ENCODE measurements at places on chromosomes 3 and 15.

DNA sequence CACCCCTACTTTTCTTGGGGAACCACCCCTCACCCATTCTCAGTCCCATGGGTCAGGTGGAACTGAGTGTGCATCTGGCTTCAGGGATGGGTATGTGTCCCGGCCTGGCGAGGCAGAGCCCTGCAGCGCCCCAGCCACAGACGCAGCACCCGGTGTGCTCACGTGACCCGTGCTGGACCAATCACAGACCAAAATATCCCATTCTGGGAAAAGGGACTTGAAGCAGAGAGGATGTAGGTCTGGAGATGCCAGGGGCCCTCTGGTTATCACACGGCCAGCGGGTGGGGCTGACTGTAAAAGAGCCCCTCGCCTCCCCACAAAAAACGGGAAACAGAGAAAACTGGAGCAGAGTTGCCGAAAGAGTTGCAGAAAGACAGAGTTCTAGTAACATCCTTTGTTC, 138.0 kb upstream of the RAD18 start:
- no peak for ATAC-seq

DNA sequence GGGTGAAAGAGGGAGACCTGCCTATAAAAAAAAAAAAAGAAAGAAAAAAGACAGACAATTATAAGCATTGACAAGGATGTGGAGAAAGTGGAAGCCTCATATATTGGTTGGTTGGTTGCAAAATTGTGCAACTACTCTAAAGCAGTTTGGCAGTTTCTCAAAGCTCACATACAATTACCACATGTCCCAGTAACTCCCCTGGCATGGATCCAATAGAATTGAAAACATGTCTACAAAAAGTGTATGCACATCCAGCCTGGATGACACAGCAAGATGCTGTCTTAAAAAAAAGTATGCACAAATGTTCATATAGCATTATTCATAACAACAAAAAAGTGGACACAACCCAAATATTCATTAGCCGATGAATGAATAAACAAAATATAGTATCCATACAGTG, 19.5 kb downstream of the SETMAR start:
- no peak for ATAC-seq

DNA sequence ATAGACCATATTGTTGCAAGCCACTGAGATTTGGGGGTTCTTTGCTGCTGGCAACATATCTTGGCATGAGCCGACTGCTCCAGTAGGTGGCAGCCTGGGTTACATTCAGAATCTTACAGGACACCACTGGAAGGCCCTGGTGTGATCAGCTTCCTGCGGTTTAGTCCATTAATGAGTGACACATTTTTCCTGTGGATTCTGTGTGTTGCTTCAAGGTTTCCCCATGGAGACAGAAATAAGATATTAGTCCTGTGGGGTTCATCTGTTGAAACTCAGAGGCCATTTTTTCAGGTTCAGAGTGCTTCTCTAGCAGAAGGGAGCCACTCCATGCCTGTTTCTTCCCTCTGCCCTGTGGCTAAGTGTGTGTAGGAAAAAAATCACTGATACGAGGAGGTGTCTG, 116.2 kb downstream of the MFSD1 start:
- ATAC-seq: no peak

DNA sequence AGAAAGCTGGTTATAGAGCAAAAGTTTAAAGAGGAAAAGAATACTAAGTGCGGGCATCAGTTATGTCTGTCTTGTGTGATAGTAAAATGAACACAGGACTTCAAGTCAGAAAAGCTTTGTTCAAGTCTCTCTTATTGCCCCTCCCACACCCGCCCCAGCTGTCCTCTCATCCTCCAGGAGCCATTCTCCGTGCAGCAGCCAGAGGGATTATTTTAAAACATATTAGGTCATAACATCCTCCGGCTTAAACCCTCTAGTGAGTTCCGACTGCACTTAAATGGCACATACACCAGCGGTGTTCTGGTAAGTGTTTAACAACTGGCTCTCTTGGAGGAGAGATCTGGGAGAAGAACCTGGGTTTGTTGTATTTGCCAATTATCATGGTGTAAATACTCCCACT, 104.8 kb upstream of the TNFAIP8L3 start:
- no peak for ATAC-seq

GRCh38 chr3:46472736-46473135, 8.0 kb upstream of the LTF start:
- ATAC-seq: no peak

DNA sequence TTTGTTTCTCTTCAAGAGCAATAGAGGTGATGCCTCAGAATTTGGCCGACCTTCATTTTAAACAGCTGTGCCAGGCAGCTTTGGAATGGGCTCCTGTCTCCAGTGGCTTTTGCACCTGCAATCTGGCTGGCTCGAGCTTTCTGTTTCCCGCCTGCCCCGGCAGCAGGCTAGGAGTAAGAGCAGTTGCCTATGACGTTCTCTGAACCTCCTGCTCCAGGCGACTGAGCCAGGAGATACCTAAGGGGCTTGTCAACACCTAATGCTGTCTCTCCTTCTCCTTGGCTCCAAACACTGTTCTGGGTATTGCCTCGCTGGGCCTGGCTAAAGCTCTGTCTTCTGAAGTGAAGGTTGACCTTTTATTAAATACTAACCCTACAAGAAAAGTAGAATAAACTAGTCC, 229.9 kb downstream of the LRRN1 start:
- ATAC-seq: no peak

GRCh38 chr3:24365168-24365567, 129.5 kb downstream of the THRB start:
- ATAC-seq: no peak

- ATAC-seq: no peak
These were observed 3.7 kb upstream of the ZBTB47 start for GRCh38 chr3:42649783-42650182.

GRCh38 chr3:119628816-119629445, 31.2 kb downstream of the PLA1A start:
- peak; percentile 46 for ATAC-seq

DNA sequence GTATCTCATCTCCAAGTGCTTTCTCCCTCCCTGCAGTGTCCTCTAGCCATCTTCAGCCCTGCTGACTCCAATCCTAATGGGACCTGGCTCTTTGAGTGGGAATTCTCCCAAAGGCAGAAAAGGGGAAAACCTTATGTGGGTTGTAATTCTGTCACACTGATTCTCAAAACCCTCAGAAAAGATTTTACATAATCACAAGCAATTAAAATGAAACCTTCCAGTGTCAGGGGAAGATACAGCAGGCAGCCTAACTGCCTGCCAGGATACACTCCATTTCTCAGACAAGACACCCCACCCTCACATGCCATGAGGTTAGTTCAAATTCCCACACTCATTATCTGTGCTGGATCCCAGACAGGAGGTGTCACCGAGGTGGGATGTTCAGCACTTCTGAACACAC, 121.4 kb downstream of the RFTN1 start:
- no peak for ATAC-seq

DNA sequence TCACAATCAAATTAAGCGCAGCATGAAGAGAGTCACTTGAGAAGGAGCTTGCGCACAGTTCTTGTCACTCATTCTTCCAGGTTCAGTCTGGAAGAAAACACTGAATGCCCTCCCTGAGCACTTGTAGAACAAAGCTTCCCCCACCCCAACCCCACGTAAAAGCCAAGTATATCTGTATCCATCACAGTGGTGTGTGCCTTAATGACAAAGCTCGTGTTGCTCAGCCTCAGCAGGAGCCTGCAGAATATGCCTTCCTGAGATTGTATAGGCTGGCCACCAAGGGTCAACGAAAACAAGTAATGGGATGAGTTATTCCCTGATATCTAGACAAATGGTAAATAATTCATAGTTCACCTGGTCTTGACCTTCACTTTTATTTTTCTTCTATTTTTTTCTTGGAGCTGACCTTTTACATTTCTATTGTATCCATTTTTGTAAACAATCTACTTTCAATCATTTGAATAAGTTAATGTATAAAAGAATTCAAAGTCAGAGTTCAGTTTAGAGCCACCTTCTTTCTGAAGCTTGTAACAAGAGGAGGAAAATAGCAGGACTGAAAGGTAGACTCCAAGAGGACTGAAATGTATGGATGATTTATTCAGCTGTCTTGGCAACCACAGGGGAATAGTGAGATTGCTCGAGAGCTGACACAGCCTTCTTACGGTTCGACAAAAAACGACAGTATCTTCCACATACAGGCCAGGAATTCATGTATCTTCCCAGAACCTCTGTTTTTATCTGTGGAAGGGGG, 405.5 kb upstream of the TPM1 start:
- no peak for ATAC-seq

DNA sequence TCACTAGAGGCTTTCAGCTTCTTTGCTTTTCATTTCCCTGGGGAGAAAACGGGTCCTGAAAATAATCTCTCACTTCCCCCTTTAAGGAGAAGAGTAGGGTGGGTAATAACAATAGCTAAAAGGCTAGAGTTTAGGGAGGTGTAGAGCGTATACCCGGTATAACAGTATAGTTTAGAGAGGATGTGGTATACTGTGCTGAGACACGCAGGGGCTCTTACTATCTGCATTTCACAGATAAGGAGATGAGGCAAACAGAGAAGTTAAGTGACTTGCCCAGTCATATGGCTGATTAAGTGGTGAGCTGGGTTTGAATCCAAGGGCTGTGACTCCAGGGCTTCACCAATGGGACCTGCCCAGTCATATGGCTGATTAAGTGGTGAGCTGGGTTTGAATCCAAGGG, 15.0 kb upstream of the KCNMB3 start:
- ATAC-seq: no peak

- ATAC-seq: no peak
These were observed 97.2 kb downstream of the CLDN1 start for GRCh38 chr3:190224863-190225692.

DNA sequence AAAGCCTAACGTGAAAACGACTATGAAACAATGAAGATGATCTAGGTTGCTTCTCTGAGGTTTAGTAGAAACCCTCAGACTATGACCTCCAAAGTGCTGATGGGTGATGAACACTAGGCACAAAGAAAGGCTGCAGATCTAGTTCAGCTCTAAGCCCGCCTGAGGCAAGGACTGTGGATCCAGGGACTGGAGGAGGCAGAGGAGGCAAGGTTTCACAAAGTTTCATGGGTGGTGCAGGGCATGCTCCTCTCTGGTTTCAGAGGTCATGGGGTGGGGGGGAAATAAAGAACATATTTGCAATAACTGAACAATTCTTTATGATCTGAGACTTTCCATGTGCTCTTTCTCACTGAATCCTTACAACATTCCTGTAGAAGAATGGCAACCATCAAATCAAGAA, 679.2 kb downstream of the NTRK3 start:
- ATAC-seq: no peak

GRCh38 chr15:100900795-100901169, 18.4 kb upstream of the LRRK1 start:
- no peak for ATAC-seq

- ATAC-seq: no peak
These were observed 143.7 kb upstream of the ZNF385D start for GRCh38 chr3:21894459-21895340.

- ATAC-seq: no peak
These were observed 2.2 kb upstream of the CX3CR1 start for GRCh38 chr3:39282057-39282456.

- ATAC-seq: no peak
These were observed 218.5 kb downstream of the BBX start for GRCh38 chr3:107740992-107741896.

- peak; percentile 61 for ATAC-seq
These were observed 555 bp downstream of the TM2D3 start for GRCh38 chr15:101651554-101652097.

- ATAC-seq: no peak
These were observed 2.0 kb downstream of the B2M start for GRCh38 chr15:44713006-44713966.

DNA sequence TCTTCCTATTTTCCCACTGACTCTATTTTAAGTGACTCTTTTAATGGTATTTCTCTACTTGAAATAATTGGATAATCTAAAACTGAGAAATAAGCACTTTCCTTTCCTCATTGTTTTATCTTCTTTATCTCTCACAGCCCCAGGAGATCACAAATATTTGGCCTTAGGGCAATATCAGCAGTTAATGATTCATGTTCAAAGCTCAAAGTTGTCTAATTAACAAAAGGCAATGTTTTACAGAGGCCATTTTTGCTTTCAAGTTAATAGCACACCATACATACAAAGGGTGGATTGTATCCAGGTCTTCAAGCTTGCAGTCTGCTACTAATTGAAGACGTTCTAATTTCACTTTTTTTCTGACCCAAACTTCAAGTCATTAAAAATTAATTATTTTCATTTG, 120.1 kb downstream of the LRRN1 start:
- no peak for ATAC-seq

DNA sequence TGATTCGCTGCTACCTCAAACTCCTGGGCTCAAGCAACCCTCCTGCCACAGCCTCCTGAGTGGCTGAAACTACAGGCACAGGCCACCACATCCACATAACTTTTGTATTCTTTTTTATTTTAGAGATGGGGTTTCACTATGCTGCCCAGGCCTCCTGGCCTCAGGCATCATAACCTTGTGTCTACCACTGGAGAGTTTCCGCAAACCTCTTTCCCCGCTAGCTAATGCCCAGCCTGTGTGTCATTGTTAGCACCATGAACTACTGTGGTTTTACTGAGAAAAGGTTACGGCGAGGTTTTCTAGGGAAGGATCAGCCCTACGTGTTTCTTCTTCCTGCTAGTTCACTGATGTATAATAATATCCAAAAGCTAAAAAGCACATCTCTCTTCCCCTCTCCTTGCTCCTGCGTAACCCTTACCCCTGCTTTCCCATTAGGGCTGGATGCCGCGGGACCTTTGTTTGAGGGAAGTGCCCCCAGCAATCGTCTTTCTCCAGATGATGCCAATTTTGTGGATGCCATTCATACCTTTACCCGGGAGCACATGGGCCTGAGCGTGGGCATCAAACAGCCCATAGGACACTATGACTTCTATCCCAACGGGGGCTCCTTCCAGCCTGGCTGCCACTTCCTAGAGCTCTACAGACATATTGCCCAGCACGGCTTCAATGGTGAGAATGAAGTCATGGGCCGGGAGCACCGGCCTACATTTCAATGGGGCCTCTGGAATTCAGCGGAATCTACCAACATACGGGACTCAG, 113.7 kb downstream of the LIPC start:
- ATAC-seq: no peak

GRCh38 chr3:17979252-17979651, 236.8 kb upstream of the TBC1D5 start:
- ATAC-seq: no peak

DNA sequence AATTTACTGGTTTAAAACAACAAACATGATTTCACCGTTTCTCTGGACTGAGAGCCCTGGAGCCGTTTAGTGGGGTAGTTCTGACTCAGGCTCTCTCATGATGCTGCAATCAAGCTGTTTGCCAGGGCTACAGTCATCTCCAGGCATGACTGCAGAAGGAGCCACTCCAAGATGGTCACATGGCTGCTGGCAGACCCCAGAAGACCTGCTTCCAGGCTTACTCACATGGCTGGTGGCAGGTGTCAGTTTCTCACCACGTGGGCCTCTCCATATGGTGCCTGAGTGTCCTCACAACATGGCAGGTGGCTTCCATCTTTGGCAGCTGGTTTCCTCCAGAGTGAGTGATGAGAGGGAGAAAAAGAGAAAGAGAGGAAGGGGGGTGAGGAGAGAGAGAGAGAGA, 378.3 kb upstream of the RGMA start:
- ATAC-seq: peak; percentile 96
